ENCODE measurements at places on chromosomes 2 and 18.
A peak's percentile ranks its signal among the peaks of the same experiment; 100 is the strongest.

- DNase-seq: no peak
These were observed 149.9 kb downstream of the TMX3 start for GRCh38 chr18:68564961-68565360.

DNA sequence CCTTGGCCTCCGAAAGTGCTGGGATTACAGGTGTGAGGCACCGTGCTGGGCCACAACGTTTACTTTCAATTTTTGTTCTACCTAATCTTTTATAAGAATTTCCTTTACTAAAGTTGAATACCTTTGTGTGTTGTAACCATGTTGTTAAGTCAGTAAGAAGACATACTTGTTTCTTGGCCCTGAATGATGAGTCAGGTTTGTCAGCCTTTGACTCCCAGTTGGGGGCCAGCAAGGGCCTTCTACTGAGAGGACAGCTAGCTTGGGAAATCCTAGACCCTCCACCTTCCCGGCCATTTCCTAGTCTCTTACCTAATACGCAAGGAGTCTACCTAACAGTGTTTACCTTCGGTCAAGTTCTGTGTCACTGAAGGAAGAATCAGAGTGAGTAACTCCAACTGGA is 22.7 kb downstream of the MTHFD2 start:
- DNase-seq: no peak

- peak; percentile 93 for DNase-seq
These were observed at the start of gene GALNT13 for GRCh38 chr2:153871231-153872221. TSS of gene GALNT13 (plus strand) at chr2:153871922.

- DNase-seq: no peak
These were observed 19.4 kb upstream of the ACVR1 start for GRCh38 chr2:157895531-157895930.

DNA sequence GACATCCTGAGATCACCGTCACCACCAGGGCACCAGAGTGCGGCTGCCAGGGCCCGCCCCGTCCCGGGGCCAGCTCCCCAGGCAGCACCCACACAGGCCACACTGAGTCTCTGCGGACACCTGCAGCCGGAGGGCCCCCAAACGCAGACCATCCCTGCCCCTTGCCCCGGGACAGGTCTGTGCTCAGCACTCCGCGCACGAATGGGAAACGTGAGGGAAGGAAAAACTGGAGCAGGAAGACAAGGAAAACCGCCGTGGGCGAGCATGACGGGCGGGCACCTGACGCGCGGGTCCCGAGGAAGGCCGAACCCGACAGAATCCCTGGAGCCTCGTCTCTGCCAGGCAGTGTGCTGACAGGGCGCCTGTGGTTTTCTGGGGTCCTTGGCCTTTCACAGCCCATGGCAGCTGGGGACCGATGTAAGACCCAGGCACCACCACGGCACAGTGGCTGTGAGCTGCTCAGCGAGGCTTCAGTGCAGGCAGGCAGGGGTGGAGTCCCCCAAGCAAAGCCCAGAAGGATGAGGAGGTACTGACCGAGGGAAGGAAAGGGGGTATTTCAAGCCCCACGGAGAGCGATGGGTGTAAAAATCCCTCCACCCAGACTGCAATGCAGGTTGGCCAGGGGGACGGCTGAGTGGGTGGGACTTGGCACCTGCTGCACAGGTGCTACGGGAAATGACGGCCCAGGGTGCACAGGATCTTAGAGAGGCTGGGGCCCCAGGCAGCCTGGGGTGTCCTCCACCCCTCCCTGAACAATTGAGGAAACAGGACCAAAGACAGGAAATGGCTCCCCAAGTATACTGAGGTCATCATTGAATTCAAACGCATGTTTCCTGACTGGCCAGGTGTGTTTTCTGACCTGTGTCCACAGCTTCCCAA is 59.0 kb downstream of the PXDN start:
- no peak for DNase-seq

- DNase-seq: no peak
These were observed 165.9 kb downstream of the DYSF start for GRCh38 chr2:71619230-71619741.

DNA sequence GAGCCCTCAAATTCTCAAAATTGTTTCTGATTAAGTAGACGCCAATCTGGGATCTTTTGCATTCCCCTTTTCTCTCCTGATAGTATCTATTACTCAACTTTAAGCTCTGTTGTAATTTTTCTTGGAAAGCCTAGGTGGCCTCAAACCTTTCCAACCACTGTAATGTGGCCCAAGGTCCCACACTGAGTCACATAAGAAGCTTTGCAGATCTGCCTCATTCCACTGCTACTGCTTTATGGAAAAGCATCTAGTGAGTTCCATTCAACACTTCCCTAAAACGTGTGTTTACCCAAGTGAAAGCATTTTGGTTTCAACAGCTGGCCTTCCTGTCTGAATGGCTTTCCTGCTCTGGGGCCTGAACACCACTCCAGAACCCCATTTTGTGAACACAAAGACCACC is 493.6 kb upstream of the SPHKAP start:
- no peak for DNase-seq

GRCh38 chr18:7259475-7259874 is 28.6 kb downstream of the LRRC30 start:
- no peak for DNase-seq

- no peak for DNase-seq
These were observed 42.4 kb downstream of the MC2R start for GRCh38 chr18:13872932-13873331.

DNA sequence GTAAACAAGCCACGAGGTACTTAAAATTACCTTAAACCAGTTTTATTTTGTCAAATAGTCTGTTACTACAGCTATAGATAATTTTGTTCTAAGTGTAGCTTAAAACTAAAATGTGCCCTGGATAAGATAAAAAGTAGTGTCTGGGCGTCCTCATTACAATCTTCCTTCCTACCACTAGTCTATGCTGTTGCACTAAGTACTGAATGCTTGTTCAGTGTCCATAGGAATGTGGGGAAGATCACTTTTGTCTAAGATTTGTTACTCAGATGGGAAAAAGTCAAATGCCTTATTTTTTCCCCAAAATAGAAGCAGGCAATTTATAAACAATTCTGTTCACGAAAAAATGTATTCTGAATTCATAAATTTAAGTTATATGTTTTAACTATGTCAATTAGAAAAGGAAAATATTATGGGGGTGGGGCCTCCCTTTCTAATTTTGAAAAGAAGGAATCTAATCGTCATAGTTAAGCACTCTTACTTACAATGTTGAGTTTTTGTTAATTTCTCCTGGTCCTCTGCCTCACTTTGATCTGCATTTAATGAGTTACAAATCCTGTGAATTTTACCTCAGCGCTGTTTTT is 140.4 kb upstream of the VRK2 start:
- DNase-seq: peak; percentile 12

DNA sequence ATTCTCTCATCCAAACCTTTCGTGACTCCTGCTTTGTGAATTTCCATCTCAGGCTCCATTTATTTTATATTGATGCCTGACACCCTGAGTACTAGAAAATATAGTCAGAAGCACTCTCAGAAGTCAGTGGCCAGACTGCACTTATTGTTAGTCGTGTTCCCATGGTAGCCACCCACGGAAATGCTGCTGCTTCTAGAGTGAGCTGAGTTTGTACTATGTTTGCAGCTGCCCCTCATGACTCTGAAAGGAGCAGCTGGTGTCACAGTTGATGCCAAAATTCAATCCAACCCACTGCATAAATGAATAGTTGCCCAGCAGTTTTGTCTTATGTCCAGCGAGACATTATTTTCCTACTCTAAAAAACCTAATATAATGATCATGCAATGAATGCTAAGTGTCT is 265.2 kb upstream of the SPHKAP start:
- DNase-seq: peak; percentile 14

GRCh38 chr2:236083934-236084333 is 84.3 kb downstream of the GBX2 start:
- no peak for DNase-seq

DNA sequence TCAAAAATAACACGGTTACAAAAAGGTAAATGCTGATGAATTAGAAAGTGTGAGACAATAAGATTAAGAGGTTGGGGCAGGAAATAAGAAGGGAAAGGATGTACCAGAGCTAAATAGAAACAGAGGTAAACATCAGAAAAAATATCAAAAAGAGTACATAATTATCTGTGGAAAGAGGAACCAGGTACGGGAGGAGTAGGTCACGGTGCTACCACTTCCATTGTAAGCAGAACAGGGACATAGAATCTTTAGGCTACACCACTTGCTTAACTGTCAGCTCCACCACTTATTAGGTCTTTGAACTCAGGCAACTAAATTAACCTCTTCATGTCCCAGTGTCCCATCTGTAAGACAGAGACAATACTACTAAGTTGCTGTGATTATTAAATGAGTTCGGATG is 350.3 kb downstream of the LRATD1 start:
- DNase-seq: no peak
